ENCODE measurements at places on chromosomes 6 and 20.
A peak's percentile ranks its signal among the peaks of the same experiment; 100 is the strongest.

DNA sequence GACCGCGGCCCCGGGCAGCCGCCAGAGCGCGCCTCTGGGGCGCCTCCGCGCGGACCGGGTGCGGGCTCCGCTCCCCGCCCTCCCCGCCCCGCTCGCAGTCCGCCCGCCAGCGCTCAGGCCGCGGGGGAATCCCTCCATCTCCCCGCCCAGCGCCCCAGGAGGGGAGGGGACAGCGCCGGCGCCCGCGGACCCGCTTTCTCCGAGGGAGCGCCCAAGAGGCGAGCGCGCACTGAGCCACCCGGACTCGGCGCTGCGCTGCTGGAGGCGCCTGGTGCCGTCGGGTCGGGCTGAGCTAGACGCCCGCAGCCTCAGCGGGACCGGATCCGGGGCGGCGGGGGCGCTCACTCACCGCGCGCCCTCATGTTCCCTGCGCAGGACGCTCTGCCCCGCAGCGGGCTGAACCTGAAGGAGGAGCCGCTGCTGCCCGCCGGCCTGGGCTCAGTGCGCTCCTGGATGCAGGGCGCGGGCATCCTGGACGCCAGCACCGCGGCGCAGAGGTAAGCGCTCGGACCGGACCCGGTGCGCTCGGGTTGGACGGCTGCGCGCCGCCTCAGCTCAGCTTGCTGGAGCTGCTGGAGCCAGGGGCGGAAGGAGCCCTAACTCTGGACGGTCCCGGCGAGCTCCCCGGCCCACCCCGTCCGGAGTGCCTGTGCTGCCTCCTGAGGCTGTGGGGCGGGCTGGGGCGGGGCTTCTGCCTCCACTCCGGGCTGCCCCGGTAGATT, 867 bp downstream of the EBF4 start:
- DNase-seq = no peak

- no peak for DNase-seq
Measured at GRCh38 chr6:68679399-68679798, 44.3 kb downstream of the ADGRB3 start.

GRCh38 chr6:154187714-154188113, 148.7 kb downstream of the OPRM1 start:
- no peak for DNase-seq

DNA sequence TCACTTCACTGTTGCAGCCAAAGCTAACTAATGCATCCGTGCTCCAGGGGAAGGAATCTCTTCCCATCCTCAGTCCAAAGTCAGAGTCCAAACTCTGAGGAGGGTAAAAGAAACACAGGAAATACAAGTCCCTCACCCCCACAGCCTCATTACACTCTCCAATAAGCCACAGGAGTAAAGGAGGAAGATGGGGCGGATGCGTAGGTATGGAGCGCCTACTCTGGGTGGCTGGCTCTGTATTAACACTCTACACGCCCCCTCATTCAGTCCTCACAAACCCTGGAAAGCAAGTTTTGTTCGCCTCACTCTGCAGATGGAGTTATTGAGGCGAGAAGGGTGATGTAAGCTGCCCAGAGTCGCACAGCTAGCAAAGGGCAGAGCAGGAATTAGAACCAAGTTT, 242.9 kb downstream of the NRN1 start:
- no peak for DNase-seq

- DNase-seq = no peak
Measured at GRCh38 chr6:132749111-132749510, 8.6 kb downstream of the VNN2 start.

- DNase-seq = no peak
Measured at GRCh38 chr20:8735014-8735413, 333.9 kb upstream of the PLCB4 start.

DNA sequence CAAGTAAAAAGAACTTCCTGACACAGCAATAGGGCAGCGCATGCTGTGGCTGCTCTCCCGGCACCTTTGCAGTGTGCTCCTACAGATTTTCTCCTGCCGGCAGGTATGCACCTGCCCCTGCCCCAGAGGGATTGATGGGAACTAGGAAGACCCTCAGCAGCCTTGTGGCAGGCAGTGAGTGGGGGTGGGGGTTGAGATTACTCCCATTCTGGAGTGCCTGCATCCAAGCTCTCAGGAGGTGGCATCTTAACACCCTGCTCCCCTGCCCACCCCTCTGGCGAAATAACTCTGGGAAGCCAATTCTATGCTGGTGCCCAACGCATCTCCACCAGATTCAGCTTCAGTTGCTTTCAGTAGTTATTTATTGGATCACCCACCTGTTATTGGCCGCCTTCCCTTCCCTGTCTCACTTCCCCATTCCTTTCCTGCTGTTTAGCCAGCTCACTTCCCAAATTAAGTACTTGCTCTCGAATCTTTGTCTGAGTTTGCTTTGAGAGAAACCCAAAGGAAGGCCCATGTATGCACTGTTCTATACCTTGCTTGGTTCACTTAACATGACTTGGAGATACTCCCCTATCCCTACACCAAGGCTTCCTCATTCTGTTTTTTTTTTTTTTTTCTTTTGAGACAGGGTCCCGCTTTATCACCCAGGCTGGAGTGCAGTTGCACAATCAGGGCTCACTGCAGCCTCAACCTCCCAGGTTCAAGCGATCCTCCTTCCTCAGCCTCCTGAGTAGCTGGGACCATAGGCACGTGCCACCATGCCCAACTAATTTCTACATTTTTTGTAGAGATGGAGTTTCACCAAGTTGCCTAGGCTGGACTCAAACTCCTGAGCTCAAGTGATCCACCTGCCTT, 29.3 kb upstream of the SLC23A2 start:
- no peak for DNase-seq

DNA sequence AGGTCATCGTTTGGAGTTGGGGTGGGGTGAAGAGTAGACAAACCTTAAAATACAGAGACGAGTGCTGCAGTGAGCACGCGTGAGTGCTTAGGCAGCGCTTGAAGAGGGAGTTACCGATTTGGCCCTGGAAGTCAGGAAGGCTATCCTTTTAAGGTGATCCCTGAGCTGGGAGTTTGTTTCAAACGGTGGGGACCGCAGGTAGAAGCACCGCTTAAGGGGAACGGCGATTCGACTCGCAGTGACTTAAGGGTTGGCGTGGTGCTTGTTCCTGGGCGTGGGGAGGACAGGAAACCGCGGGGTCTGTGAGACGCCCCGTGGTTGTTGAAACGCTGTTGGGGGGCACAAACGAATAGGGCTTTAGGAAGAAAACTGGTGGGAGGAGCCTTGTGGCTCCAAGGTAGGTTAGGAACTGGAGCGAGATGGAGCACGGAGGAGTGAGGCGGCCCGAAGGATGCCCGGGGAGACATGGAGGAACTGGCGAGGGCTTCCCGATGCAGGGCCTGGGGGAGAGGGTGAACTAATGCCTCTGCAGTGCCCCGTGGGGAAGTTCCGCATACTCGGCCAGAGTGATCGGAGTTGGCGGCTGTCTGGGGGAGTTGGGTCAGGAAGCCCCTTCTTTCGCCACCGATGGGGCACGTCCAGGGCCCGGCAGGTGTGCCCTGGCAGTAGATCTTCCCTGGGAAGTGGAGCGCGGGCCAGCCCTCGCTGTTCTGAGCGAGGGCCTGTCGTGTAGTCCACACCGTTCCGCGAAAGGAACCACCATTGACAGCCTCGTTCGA, 1.3 kb upstream of the CDYL start:
- DNase-seq = peak; percentile 47

DNA sequence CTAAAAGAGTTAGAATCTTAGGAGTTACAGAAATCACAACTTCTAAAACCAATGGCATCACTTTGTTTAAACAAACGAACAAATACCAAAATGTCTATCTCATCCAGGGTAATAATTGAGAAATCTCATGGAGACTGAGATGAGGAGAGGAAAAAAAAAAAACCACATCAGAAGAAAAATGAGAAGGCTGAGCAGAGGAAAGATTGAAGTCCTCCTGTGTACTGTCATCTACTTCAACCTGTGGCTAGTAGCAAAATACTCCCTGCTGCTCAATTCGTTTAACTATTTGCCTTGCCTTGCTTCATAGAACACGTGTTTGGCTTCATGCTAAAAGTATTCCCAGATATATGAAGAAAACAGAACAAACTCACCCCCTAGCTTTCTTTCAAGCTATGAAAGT, 143.7 kb downstream of the PDE10A start:
- DNase-seq = no peak

- no peak for DNase-seq
Measured at GRCh38 chr6:112651239-112651638, 304.1 kb downstream of the RFPL4B start.

GRCh38 chr6:38509713-38510112, 130.0 kb downstream of the BTBD9 start:
- DNase-seq = no peak

- DNase-seq = no peak
Measured at GRCh38 chr6:88494401-88495140, 328.4 kb upstream of the CNR1 start.

DNA sequence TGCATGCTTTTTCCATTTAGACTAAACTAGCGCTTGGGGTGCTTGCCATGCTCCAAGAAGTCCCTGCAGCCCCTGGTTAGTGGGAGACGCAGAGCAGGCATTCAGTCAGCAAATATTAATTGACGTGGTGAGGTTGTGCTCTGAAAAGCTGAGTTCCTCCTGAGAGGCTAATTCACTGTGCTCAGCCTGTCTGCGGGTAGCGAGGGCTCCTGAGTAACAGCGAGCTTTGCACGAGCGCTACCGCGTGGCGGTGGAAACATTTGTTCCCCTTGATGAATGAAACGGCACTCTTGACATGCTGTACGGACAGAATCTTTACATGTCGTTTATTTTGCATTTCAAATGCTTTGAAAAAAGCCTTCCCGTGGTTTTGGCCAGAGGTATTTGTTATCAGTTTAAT, 170.6 kb upstream of the AGPAT4 start:
- DNase-seq = peak; percentile 58

DNA sequence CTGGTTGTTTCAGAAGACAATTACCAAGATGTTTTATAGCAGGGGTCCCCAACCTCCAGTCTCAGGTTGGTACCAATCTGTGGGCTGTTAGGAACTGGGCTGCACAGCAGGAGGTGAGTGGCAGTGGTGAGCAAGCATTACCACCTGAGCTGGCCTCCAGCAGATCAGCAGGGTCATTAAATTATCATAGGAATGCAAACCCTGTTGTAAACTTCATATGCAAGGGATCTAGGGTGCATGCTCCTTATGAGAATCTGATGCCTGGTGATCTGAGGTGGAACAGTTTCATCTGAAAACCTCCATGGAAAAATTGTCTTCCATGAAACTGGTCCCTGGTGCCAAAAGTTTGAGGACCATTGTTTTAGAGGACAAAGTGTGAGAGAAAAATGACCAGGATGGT, 240.6 kb downstream of the GRM1 start:
- no peak for DNase-seq

DNA sequence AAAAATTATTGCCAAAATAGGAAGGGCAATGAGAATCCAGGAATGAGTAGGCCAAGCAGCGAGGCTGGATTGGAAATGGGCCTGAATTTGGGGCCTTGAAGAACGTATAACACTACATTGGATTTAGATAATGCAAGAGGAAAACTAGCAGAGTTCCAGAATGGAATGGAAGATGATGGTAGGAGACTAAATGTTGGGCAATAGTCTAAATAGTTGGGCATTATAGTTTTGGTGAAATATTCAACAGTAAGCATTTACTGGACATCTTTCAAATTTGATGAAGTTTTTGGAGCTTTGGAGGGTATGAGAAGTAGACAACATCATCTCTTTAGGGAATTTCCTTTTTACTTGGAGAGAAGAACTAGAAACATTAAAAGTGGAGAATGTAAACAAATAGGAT, 3.4 kb upstream of the JARID2 start:
- no peak for DNase-seq

- DNase-seq = no peak
Measured at GRCh38 chr20:37108676-37109075, 12.9 kb upstream of the RBL1 start.

DNA sequence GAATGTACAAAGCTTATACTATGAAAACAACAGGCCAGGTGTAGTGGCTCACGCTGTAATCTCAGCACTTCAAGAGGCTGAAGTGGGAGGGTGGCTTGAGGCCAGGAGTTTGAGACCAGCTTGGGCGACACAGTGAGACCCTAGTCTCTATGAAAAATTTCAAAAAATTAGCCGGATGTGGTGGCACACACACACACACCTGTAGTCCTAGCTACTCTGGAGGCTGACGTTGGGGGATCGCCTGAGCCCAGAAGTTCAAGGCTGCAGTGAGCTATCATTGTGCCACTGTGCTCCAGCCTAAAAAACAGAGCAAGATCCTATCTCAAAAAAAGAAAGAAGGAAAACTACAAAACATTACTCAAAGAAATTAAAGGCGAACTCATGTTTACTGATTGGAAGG, 7.3 kb upstream of the ASF1A start:
- DNase-seq = no peak
